ENCODE measurements at places on chromosomes 3 and 15.

DNA sequence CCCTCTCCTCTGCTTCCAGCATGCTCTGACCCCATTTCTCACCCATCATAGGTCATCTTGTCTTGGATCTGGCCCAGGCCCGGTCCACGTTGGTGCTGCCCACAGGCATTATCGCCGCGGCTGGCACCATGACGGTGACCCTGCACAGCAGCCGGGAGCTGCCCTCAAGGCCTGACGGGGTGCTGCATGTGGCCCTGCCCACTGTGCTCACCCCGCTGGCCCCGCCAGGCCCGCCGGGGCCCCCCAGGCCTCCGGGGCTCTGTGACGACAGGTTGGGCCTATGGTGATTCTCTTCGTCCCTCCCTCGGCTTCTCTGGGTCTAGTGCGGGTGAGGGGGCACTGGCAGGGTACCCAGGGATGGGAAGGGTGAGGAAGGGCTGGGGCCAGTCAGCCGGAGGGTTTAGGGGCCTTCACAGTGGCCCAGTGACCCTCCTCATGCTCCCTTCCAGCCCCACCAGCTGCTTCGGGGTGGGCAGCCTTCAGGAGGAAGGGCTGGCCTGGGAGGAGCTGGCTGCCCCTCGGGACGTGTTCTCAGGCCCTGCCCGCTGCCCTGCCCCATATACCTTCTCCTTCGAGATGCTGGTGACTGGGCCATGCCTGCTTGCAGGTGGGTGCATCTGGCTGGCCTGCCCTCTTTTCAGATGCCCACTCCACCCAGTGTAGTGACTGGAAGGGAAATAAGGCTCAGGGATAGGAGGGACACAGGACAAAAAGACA is 3.9 kb downstream of the VWA5B2 start:
- DNase-seq, result no peak

DNA sequence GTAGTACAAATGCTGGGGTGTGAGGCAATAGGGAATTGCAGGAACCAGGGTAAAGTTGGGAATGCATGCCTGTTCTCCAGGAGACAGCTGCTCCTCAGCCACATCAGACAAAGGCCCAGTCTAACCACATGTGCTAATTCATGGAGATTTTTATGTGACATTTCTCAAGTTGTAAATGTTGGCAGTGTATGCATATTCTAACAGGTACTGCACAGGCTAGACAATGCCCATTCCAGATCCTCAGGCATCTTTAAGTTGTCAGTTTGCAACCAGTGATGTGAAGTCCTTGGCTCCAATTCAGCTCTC is 84.9 kb downstream of the EEFSEC start:
- no peak for DNase-seq

DNA sequence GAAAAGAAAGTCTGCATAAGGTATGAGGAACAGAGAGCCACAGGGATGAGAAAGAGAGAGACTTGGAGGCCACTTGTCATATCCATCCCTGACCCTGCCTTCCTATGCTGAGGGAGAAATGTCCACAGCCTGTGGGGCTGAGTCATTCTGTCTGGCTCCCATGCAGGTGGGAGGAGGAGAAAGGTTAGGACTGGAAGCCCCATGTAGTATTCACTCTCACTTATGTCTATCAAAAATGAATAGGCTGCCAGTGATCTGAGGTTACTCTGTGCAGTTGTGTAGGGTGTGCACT is 71.3 kb downstream of the RAB11A start:
- no peak for DNase-seq

- DNase-seq, result no peak
Measured at GRCh38 chr3:113981803-113982202, 34.0 kb downstream of the ZDHHC23 start.

- DNase-seq, result no peak
Measured at GRCh38 chr3:122926811-122927210, 100.8 kb downstream of the SEMA5B start.

DNA sequence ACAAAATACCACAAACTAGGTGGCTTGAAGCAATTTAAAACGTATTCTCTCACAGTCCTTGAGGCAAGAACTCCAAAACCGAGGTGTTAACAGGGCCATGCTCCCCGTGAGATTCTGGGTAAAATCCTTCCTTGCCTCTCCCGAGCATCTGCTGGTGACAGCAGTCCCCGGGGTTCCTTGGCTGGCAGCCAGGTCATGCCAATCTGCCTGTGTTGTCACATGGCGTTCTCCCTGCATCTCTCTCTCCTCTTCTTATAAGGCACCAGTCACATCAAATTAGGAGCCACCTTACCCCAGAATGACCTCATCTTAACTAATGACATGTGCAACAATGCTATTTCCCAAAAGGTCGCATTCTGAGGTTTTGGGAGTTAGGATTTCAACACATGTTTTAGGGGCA is 26.3 kb upstream of the LRRN1 start:
- no peak for DNase-seq

- no peak for DNase-seq
Measured at GRCh38 chr15:95291898-95292472, 1038.5 kb upstream of the NR2F2 start.

GRCh38 chr15:74367296-74367854 is at the start of gene CYP11A1:
CYP11A1 (minus strand) TSS chr15:74367646; CDS start chr15:74367585, 61 bp downstream.
- DNase-seq, result no peak

DNA sequence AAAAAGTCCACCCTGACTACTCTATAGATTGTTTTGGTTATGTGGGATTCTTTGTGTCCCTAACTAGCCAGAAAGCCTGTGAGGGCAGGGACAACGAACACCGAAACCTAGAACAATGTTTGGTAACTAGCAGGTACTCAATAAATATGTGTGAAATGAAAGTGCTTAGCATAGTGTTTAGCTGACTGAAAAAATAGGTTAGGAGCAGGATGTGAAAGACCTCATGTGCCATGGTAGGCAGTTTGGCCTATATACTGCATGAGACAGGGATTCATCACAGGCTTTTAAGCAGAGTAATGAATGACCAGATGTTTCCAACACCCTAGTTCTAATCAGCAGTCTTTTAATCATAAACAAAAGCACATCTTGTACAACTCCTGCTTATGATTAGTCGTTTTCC is 64.2 kb downstream of the MYO5A start:
- no peak for DNase-seq

Measured in DMS79 (cell line).